ENCODE measurements at places on chromosomes 12 and 14.

DNA sequence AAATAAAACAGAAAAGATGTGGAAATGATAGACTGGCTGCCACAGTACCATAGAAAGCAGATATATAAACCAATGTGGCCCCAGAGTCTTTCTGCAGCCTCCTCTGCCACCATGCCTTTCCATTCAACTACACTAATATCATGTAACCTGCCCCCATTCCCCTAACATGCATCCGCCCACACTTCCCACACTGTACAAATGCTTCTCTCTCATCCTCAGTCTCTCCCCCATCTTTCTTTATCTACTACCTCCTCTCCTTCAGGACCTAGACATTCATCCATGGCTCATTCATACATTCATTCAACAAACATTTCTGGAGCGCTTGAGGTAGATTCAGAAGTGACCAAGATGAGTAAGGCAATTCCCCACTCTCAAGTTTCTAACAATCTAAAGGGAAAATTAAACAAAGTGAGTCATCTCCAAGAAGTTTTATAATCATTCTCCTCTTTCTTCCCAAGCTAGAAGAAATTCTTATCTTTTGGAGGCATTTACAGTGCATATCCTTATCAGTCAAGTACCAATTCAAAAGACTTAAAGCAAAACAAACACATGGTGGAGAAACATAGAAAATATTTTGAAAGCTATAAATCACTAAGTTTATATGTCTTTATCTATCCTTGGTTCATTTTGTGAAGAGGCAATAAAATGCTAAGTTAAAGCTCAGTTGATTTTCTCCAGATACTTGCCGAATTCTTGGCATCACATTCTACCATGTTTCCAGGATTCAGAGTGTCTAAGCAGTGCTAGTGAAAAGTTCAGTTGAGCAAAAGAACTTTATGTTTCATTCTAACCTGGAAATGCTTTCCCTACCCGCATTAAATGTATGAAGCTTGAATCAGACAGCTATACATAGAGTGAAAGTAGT is 70.5 kb upstream of the FRMD6 start:
- DNase-seq: no peak

DNA sequence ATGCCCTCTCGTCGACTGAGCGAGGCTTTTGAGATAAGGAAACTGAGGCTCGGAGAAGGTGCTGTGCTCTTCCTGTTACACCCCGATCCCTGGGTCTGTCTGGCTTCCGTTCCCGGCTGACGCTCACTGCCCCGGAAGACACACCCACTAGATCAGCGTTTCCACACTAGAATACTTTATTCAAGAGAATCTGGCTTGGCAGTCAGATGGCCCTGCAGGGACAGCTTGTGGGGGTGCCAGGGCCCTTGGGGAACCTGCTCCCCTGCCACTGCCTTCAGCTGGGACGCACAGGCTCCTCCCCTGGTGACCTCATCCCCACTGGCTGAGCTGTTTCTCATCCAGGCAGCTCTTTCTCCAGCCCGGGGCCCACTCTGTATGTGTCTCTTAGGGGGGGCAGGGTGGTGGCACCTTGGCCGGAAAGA is 13.7 kb downstream of the PGF start:
- peak; percentile 58 for DNase-seq

- no peak for DNase-seq
These were observed 10.6 kb upstream of the PUS1 start for GRCh38 chr12:131918311-131919050.

- no peak for DNase-seq
These were observed 75.0 kb downstream of the PRMT8 start for GRCh38 chr12:3565985-3566384.

GRCh38 chr14:32009976-32010581 is 67.0 kb upstream of the ARHGAP5 start:
- DNase-seq: no peak

DNA sequence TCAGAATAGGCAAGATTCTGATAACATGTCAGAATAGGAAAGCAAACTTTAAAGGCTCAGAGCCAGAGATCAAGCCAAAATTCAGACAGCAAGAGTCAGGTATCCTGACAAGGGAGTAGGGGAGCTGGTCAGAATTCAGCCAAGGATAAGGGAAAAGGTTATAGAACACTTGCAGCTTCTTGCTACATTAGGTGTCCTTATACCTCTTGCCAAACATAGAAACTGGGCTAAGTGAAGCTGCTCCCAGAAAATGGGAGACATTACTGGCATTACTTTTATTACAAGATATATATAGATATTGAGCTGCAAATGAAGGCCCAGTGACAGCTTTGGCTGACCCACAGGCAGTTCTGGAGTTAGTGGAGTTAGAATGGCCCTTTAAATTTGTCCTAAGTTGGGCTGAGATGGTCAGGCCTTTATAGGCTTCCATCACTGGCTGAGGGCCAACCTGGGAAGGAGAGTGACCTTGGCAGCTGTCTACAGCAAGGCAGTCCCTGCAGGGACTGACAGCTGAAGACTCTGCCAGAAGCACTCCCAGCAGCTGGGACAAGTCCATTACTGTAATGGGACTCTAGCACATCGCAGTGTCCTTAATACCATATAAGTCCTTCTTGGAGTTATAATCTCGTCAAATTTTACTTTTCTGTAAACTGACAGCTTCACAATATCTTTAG is 83.0 kb downstream of the LRRC9 start:
- DNase-seq: no peak

DNA sequence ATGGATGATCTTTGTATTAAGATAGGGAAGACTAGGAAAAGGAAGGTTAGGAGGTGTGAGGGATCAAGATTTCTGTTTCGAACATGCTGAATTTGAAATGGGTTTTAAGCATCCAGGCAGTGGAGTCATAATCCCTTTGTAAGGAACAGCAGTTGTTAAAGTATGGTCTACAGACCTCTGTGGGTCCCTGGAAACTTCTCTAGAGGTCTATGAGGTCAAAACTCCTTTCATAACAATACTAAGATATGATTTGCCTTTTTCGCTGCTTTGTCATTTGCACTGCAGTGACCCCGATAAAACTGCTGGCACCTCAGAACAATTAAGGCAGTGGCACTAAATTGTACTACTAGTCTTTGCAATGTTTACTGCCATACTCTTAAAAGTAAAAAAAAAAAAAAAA is 1.5 kb downstream of the RAD51AP1 start:
- DNase-seq: no peak

- no peak for DNase-seq
These were observed 109.8 kb upstream of the DNM1L start for GRCh38 chr12:32569259-32569658.

DNA sequence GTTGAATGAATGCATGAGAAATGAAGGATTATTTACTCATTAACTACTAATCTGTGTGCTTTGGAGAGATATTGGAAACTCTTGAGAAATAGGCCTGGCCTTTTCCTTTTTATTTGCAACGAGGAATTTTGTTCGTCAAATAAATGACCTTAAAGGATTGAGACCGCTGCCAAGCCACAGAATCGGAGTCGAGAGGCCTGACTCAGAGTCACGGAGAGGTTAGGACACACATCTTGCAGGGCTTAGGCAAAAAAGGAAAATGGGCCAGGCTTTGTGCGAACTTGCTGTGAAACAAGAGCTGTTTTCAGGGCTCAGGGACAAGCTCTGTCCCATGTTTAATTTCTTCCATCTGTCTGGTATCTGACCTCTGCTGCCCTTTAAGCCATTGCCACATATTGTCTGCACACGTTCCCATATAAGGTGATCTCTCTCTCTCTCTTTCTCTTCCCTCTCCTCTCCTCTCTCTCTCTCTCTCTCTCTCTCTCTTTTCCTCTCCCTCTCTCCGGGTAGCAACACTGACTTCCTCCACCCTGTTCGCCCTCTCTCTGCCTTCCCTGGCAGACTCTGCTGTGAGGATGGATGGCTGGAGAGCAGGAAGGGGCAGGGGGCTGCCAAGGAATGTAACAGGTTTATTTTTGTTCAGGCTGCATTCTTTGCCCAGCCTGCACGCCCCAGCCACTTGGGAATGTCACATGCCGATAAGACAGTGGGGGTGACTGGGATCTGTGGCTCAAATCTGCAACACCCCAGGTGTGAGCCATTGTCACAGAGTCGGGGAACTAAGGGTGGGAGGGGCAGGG is 14.9 kb upstream of the IFT81 start:
- peak; percentile 81 for DNase-seq

GRCh38 chr14:61090432-61091216 is 109.6 kb downstream of the SLC38A6 start:
- DNase-seq: no peak

GRCh38 chr12:18242380-18243089 is 18.8 kb upstream of the PIK3C2G start:
- peak; percentile 29 for DNase-seq

- no peak for DNase-seq
These were observed 42.9 kb downstream of the P2RX4 start for GRCh38 chr12:121252712-121253345.

GRCh38 chr14:44963775-44964380 is 1.9 kb downstream of the TOGARAM1 start:
- no peak for DNase-seq

DNA sequence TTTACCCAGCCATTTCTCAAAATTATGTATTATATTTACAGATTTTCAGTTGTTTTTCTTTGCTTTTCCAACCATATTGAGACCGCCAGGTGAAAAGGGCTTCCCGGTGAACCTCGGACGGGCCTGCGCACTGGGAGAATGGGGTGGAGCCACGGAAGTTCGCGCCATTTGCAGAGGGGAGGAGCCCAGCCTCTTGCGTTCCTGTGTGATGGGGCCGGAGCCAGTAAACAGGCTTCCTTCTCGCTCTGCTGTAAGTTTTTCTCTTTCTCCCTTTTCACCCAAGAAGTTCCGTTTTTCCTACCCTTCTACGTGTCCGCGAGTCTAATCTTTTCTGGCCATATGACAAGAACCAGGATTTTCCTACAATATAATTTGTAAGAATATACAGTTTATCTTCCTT is 1108.8 kb upstream of the SEL1L start:
- no peak for DNase-seq

DNA sequence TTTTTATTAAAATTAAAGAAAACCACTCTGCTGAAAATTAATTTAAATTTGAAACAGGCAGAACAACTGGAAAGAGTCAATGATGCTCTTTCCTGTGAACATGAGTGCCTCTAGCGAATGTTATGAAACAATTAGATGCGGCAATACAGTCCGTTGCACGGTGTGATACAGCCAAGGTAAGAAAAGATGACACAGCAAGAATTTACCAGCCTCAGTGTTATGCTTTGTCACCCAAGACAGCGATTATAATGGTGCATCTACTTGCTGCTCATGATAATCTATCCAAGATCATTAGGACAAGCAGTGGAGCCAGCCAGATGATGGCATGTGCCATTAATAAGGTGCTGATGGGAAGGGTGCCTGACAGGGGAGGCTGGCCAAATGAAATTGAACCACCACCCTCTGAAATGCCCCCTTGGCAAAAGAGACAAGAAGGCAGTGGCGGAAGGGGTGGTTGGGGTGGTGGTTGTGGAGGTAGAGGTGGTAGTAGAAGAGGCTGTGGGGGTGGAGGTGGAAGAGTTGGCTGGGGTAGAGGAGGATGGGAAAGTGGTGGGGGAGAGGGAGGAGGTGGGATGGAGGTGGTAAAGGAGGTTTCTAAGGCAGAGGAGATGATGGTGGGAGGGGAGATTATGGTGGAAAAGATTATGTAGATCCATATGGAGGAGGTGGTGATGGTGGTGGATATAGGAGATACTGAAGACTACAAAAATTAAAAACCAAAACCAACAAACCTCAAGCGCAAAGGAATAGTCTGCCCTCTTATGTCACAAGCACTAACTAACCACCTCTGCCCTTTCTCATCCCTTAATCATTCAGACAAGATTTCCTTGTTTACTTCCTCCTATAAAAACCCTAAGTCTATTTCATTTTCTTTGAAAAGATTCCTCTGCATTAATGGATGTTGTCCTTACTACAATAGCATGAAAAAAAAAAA is 4.0 kb upstream of the RESF1 start:
- DNase-seq: no peak

DNA sequence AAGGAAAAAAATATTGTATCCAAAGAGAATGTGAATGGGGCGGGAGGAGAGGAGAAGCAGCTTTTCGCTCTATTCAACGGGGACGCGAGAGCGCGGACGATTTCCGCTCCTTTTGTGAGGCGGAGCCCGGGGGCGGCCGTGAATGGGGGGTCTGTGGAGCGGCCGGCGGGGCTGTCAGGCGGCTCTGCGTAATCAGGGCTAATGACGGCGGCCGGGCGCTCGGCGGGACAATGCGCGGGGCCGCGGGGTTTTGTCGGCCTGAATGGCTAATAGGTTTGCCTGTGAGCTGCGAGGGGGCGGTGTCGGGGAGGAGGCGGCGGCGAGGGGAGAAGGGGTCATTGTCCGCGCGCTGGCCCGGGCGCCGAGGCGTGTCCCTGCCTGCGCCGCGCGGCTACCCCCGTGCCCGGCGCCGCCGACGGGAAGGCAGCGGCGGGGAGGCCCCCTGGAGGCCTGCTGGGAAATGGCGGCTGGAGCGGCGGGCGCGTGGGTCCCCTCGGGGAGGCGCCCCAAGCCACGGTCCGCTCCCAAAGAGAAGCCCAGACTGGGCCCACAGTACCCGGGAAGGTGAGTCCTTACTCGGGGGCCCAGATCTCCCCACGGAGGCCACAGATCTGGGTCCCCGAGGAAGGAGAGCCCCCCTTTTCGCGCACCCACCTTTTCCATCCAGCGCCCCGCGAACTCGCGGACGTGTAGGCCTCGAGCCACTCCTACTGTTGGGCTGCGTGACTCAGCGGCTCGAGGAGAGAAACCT is 6.0 kb downstream of the SIX6 start:
- no peak for DNase-seq

- no peak for DNase-seq
These were observed 1.3 kb downstream of the MDGA2 start for GRCh38 chr14:47674148-47674542.

Data from left colon (tissue), 2 donors.